GM04504 (cell line): ENCODE measurements at places on chromosomes 6 and 20.
A peak's percentile ranks its signal among the peaks of the same experiment; 100 is the strongest.

DNA sequence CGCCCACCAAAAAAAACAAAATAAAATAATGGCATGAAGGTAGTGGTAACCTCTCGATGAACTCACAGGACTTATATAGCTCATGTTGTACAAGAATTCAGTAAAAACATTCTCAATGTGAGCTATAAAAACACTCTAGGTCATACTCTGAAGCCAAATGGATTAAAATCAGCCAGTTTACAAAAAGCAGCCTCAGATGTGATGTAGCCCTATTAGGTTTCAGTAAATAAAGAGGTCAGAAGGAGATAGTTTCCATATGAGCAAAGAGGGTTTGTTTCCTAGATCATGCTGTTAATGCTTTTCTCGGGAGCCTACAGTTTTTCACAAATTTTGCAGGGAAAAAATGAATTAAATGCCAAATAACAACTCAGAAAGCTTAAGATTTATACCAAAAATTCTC, 319.5 kb upstream of the HSF2 start:
- no peak for DNase-seq

DNA sequence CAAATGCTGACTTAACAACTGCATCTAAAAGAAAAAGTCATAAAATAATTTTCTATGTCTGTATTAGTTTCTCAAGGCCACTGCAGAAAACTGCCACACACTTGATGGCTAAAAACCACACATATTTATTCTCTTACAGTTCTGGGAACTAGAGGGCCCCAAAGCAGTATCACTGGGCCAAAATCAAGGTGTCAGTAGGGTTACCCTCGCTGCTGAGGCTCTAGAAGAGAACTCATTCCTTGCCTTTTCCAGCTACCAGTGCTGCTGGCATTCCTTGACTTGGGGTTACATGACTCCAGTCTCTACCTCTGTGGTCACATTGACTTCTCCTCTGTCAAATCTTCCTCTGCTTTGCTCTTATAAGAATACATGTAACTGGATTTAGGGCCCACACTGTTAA, 124.6 kb upstream of the THEMIS start:
- DNase-seq: no peak

DNA sequence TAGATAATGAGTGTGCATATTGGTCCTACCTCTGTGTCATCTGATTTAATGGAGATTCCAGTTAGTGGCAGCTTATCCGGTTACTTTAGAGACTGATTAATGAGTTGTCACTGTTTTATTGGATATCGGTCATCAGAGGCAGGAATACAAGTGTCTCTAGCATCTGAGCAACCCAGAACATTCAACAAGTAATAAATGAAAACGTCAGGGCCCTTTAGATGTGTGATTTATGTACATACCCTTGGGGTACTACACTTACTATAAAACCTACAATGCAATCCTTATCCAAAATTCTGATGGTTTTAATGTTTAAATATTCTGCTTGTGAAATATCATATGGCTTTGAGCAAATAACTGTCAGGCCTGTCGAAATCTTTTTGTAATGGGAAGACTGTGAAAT, 1117.9 kb upstream of the FLRT3 start:
- peak; percentile 24 for DNase-seq

DNA sequence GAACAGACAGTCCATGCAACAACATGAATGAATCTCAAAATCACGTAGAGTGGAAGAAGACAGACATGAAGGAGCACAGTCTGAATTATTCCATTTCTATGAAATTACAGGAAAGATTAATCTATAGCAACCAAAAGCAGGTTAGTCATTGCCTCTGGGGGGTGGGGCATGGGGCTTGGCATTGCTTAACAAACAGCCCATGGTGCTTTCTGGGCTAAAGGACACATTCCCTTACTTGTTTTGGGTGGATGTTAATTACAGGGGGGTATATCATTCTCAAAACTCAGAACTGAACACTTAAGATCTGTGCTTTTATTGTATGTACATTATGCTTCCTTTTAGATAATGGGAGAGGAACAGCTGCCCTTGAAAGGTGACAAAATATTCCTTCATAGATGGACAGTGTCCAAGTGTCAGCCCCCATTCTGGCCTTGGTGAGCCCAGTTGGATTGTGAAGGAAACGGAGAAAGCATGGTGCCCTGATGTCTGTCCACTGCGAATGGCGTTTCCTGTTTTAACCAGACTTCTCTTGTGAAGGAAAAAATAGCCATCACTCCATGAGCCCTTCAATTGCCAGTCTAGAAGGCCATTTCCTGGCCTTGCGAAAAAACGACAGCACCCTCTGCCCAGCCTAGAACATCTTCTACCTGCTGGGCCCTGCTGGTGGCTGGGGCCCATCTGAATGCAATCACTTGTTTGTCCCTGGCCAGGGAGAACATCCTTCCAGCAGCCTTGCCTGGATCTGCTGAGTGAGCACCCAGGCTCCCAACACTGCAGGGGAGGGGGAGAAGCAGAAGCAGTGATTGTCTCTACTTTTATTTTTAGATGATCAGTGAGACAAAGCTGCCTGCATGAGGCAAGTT, 179.7 kb downstream of the BCAS1 start:
- DNase-seq: no peak

- no peak for DNase-seq
Measured at GRCh38 chr6:56527934-56528333, 114.8 kb downstream of the DST start.

GRCh38 chr20:7935027-7935551, 5.2 kb downstream of the HAO1 start:
- DNase-seq: no peak

DNA sequence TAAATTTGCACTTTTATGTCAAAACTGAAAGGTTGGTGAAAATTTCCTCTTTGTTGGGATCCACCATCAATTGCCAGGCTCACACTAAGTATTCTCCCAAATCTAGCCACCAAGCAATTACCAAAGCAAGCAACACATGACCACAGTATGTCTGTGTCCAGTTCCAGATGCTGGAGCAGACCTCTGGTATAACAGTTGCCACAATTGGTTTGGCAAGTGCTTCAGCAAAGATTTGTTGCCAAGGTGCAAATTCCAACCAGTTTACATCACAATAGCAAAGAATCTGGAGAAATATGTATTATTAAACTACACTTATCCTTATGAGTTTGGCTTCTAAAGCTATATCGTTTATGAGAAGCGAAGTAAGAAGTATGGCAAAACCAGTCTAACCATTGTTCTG, 6.4 kb downstream of the GTF2H5 start:
- DNase-seq: peak; percentile 87

- no peak for DNase-seq
Measured at GRCh38 chr6:75438442-75439116, 55.0 kb downstream of the FILIP1 start.

DNA sequence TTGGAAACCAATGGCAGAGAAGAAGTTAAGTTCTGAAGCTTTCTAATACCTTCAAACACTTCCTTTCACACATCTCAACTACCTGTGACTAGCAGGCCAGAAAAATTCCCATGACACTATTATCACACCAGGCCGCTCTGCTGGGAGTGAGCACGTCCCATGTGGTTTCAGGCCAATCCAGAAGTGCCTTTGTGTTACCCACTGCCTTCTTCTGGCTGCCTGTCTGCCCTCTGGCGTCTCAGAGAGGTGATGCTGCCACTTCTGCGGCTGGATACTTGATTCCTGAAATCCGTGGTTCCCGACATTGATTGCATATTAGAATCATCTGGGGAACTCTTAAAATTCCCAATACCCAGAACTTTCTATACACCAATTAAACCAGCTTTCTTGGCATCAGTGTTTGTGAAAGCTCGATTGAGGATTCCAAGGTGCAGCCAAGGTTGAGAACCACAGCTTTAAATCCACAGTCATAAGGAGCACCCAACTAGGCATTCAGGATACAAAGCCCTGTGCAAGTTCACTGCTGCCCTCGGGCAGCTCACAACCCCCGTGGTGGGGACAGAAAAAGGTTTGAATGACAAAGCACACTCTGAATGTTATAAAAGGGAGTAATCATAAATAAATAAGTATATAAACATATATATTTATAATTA, 65.6 kb downstream of the STMND1 start:
- no peak for DNase-seq

DNA sequence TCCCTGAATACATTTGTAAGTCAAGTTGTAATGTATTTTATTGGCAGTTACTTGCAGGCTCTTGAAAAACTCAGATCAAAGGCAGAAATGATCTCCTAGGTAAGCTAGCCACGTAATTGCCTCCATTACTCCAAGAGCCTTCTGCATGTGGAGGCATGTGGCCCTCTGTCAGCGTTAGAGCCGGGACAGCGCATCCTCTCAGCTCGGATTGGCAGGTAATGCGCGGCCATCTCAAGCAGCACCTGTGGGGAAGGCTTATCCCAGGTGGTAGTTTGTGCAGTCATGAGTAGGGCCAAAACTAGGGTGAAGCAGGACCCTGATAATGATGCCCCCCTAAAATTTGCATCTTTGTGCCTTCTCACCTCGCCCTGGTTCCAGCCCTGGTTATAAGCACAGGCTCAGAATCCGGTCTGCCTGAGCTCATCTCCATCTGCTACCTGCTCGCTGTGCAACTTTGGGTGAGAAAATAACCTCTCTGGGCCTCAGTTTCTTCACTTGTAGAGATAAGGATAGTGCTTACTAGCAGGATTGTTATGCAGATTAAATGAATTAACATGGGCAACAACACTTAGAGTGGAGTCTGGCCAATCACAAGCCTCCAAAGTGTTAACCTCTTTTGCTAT, 157.5 kb upstream of the PMEPA1 start:
- no peak for DNase-seq

GRCh38 chr6:113734982-113735381, 122.2 kb upstream of the MARCKS start:
- peak; percentile 21 for DNase-seq

DNA sequence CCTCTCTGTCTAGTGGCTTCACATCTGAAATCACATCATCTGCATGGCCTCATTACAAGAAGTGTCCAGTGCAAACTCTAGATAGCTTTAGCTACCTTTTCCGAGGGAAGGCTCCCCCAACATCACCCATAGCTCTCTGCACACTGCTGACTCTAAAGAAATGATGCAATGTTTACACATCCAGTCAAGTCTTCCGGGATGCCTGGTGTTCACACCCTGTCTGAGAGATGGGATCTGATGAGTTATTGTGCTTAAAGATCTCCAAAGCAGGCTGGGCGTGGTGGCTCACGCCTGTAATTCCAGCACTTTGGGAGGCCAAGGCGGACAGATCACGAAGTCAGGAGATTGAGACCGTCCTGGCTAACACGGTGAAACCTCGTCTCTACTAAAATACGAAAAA, 404.6 kb upstream of the IRAK1BP1 start:
- DNase-seq: no peak

DNA sequence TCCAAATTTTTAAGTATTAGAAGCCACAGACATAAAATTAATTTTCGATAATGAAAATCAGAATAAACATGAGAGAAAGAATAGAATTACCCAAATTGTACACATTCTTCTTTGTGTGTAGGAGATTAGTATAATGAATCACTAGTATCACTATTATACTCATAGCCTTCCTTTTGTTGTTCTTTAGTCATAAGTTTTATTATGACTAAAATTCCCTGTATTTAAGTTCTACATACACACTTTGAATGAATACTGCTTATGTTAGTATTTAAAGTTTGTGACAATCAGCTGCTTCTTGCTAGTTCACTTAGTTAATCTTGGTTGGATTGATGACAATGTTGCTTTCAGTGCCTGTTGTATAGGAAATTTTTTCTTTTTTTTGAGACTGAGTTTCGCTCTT, 72.7 kb downstream of the CCDC170 start:
- no peak for DNase-seq

DNA sequence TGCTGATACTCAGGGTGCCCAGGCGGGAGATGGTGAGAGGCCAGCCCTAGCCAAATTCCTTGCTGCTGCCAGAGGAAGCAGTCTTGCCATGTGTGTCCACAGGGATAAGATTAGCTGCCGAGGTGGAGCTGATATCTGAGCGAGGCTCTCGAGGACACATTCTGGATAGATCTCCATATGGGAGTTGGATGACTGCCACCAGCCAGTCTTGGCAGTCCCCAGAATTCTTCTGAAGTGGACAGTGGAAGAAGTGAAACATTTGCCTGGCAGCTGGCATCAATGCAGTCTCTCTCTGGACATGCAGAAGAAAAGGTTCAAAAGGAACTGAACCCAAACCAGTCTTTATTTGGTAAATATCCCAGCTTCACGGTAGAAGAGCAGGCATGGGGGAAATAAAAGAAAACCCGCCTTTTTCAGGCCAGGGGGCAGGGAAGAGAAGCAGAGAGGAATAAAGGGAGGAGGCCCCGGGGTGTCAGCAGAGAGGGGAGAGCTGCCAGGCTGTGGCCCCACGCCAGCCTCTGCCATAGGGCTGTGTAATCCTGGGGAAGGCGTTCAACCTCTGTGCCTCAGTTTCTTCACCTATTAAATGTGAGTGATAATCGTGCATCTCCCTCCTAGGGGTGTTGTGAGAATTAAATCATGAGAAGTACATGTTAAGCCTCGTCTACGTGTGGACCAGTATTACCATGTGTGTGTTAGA, 3.7 kb upstream of the FUCA2 start:
- DNase-seq: peak; percentile 53

DNA sequence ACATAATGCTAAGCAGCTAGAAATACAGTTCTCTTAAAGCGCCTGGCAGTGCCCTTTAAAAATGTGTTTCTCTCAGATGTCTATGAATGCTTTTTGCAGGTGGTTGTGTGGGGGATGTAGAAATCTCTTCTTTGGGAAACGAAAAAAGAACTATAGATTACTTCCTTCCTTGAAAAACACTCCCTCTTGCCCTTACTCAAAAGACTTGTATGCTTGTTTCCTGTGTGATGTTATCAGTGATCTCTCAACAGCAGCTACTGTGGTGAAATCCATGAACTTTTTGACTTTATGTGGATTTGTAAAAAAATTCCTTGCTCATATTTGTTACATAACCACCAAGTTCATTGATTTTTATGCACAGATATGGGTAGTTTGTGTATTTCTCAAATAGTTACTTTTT, 916.5 kb downstream of the QKI start:
- no peak for DNase-seq

- DNase-seq: no peak
Measured at GRCh38 chr20:59165396-59165795, 1.8 kb downstream of the ZNF831 start.

DNA sequence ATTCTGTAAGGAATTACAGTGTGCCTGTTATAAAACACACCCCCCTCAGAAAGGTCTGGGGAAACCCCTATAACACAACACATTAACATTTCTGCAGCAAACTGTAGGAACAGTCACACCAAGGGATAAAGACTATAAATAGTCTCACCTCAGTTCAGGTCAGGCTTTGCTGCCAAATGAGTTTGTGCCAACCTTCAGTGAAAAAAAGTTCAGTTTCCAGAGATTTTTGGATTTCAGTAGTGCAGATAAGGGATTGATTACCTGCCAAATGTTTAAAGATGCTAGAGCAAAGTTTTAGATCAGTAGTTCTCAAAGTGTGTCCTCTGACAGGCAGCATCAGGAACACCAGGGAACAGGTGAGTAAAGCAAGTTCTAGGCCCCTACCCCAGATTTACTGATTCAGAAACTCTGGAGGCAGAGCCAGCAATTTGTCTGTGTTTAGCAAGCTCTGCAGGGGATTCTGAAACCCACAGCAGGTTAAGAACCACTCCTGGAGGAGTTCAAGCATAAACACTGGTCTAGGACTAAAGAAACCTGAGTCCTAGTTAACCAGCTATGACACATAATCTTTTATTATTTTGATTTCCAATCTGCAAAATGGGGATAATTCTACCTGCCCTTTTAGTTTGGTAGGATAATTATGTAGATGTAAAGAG, 111.0 kb downstream of the RCAN2 start:
- DNase-seq: no peak
